ENCODE measurements at places on chromosomes 2 and 18. TPM values are rescaled to one million over a fixed set of nuclear protein-coding genes. Genes with fewer than 3 reads are reported as not detected.

The PHOSPHO2 gene
- 2.9 TPM for total RNA-seq

The TMEM163 gene
- 0.26 TPM for total RNA-seq

The CAPN14 gene
- total RNA-seq: 0.67 TPM

The SANBR gene
- total RNA-seq: 6.1 TPM

The RNF103 gene
- total RNA-seq: 11.8 TPM

The RAB31 gene
- total RNA-seq: 0.08 TPM

The COPS8 gene
- total RNA-seq: 40.3 TPM

The RAB27B gene
- 0.50 TPM for total RNA-seq

The SNRNP200 gene
- 155 TPM for total RNA-seq

The RUFY4 gene
- total RNA-seq: 0.19 TPM

The TLX2 gene
- total RNA-seq: 1.4 TPM

The ZNF521 gene
- total RNA-seq: not detected

The SOWAHC gene
- total RNA-seq: 1.7 TPM

The CCDC102B gene
- total RNA-seq: 0.89 TPM

DNA sequence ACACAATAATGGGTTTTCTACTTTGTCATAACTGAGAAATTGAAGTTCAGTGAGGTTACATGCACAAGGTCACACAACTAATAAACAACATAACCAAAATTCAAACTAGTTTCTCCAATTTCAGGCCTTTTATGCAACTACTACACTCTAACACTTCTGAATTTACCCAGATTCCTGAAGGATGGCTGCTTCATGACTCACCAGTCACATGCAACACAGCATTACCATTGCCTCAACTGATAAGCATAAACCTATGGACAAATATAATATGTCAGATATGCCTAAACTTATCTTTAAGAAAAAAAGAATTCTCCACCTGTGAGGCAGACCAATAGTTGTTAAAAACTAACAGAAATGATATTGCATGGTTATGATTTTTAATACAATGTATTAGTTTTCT, 586.5 kb upstream of the SLC8A1 start:
- no peak for ATAC-seq

DNA sequence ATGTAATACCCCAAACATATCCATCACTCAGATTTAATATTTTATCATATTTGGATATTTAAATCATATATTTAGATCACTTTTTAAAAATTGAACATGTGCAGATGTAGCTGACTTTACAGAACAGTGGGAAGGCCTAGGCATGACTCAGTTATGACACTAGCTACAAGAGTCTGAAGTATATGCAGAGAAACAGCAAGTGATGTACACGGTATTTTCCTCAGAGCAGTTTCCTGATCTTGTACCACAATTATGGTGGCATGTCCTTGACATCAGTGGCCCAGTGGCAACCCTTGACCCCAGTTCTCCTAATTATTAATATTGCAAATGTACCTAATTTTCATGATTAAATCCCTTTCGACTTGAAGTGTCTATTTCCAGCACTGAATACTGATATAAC, 28.2 kb downstream of the CDKL4 start:
- peak; percentile 39 for ATAC-seq

DNA sequence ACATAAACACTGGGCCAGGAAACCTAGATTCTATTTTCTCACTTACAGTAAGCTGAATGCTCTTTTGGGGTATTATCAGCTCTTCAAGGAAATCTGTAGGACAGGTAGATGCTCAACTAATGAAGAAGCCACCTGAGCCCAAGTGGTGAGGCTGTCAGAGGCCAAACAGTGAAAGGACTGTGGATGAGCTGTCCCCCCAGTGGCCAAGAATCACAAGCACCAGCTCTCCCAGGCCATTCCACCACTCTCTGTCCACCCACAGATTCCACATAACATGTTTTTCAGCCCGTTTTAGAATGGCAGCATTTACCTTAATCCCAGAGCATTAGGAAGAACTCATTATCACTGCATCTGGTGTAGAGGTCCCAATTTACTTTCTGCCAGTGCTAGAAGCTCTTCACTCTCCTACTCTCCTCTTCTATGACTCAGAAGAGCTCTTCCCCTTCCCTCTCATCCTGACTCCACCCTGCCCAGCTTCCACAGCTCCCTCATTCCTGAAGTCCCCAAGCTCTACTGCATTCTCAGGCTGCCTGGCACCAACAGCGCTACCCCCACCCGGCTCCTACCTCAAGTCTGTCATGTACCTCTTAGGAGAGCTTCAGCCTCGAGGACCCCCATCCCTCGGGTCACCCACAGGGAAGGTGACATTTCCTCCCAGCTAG, 43.8 kb upstream of the GORASP2 start:
- no peak for ATAC-seq

GRCh38 chr2:110812726-110813645, 80.6 kb downstream of the ACOXL start:
- no peak for ATAC-seq

- no peak for ATAC-seq
Measured at GRCh38 chr2:41394541-41394940, 653.3 kb upstream of the PKDCC start.

GRCh38 chr2:216315802-216316603, 56.3 kb downstream of the MARCHF4 start:
- ATAC-seq: peak; percentile 14

- ATAC-seq: no peak
Measured at GRCh38 chr2:23592898-23593751, 208.1 kb downstream of the KLHL29 start.

- peak; percentile 0 for ATAC-seq
Measured at GRCh38 chr2:43225093-43225787, 1.2 kb downstream of the ZFP36L2 start.

DNA sequence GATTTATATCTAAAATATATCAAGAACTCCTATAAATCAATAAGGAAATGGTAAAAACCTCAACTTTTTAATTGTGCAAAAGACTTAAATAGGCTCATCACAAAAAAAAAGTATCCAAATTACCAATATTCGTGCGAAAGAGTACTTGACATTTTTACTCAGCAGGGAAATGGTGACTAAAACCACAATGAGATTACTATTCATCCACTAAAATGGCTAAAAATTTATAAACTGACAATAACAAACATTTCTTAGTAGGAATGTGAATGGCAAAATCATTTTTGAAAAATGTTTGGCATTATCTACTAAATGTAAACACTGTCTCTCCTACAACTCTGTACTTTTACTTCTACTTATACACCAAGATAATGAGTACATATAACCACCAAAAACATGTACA, 184.8 kb upstream of the RND3 start:
- no peak for ATAC-seq

- no peak for ATAC-seq
Measured at GRCh38 chr18:62539284-62540165, 16.7 kb downstream of the ZCCHC2 start.

DNA sequence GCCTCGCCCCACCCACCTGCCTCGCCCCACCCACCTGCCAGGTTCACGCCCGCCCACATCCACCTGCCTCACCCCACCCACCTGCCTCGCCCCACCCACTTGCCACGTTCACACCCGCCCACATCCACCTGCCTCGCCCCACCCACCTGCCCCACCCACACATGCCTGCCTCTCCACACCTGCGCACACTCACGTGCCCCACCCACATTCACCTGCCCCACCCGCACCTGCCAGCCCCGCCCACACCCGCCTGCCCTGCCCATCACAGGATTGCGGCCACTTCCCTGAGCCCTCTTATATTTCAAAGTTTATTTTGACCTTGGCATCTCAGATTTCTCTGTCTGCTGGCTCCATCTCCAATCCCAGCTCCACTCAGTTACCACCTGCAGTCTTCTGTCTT, 217.5 kb upstream of the SOX11 start:
- ATAC-seq: no peak

- ATAC-seq: no peak
Measured at GRCh38 chr2:168158586-168158985, 88.8 kb downstream of the STK39 start.

DNA sequence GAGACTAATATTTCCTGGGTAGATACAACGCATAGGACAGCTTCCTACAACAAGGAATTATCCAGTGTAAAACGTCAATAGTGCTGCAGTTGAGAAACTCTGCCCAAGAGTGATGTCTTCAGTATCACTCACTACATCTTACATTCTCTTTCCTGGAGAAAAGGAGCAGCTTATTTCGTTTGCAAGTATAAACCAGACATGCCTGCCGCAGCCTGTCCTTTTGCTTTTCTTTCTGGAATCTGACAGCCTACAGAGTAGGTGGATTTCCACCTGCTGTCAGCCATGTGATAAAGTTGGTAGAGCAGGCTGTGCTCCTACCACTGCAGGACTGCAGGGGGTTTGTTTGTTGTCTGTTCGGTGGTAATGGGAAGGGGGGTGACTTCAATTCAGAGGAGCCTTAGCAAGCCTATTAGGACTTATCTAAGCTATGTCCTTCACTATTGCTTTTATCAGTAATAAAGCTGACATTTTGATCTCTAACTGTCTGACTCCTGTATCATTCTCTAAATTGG, 439.1 kb downstream of the GRB14 start:
- no peak for ATAC-seq

DNA sequence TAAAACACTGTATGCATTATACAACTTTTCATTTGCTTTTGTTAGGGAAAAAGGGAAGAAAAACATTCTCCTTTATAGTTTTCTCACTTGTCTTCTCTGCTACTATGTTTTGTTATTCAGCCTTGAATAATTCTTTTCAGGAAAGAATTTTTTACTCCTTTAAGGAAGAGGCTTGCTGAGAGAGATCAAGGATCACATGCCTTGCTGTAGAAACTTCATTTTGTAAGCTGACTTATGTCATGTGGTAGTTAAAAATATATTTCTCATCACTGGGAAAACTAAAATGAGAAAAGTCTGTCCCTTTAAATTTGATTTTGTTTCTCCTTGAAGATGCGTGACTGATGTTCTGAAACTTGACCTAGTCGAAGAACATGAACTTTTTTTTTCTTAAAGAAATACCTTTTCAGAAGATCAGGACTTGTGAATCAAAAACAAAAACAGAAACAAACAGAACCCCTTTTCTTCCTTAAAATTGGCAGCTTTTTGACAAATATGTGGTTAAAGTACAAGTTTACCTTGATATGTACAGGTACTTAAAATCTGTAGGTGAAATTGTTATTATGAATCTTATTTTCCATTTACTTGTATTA, 145.1 kb downstream of the COMMD1 start:
- no peak for ATAC-seq

- ATAC-seq: no peak
Measured at GRCh38 chr2:226611196-226611943, 188.2 kb downstream of the IRS1 start.

DNA sequence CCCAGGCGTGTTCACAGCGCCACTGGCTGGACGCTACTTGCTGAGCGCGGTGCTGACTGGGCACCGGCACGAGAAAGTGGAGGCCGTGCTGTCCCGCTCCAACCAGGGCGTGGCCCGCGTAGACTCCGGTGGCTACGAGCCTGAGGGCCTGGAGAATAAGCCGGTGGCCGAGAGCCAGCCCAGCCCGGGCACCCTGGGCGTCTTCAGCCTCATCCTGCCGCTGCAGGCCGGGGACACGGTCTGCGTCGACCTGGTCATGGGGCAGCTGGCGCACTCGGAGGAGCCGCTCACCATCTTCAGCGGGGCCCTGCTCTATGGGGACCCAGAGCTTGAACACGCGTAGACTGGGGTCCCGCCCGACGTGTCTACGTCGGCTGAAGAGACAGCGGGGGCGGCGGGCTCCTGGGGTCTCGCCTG, 891 bp upstream of the KHK start:
- peak; percentile 22 for ATAC-seq

DNA sequence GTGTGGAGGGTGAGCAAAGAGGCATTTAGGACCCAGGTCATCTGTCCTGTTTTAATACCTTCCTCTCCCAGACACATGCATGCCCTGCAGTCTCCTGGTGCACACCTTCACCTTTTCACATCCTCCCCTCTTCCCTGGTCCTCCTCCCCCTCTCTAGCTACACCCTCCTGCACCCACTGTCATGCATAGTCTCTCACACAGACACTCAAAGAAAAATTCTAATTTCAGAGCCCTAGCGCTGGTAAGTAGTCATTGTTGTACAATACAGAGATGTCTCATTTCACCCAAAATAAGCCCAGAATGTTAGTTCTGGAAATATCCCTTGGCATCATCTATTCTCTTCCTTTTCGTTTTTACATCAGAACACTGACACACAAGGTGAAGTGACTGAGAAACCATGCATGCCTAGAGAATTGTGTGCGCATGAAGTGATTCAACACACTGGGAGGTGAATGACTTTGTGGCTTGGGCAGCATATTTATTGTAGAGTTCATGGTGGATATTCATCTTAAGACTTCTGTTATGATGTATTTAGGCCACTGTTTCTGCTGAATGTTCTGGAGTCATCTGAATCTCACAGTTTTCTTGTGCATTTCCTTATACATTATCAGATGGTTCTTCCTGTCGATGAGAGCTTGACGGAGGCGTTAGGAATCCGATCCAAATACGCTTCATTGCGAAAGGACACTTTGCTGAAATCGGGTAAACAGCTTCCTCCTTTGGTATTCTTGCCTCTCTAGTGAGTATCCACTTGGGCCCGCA, 69.9 kb downstream of the COA5 start:
- peak; percentile 84 for ATAC-seq

DNA sequence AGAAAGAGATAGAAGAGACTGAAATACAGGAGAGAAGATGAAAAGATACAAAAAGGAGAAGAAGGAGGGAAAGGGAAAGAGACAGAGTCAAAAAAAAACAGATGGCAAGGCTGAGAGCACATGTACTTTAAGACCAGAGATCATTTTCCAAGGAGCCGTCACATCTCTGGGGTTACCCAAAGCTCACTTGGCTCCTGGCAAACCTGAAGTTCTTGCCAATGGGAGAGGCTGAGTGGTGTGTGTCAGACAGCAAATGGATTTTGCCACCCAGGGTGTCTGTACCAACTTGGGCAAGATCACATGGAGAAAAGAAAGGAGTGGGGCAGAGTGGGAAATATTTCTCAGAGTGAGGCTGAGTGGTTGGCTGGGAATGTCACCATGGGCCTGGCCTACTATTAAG, 219.3 kb upstream of the TNP1 start:
- ATAC-seq: no peak

DNA sequence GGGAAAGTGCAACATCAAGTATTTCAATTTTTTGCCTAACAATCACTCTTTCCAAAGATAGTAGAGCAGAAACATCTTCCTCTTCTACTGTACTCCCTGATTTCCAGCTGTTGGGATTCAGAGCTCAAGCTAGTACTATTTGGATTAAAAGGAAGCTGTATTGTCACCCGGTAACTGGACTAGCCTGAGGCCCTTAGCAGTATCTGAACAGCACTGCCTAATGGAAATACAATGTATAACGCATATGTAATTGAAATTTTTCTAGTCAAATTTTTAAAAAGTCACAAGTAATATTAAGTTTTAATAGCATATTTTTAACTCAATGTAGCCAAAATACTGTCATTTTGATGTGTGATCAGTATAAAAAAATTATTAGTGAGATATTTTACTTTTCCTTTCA, 86.2 kb downstream of the COX7A2L start:
- ATAC-seq: no peak
